ENCODE measurements at places on chromosomes 7 and 10.

DNA sequence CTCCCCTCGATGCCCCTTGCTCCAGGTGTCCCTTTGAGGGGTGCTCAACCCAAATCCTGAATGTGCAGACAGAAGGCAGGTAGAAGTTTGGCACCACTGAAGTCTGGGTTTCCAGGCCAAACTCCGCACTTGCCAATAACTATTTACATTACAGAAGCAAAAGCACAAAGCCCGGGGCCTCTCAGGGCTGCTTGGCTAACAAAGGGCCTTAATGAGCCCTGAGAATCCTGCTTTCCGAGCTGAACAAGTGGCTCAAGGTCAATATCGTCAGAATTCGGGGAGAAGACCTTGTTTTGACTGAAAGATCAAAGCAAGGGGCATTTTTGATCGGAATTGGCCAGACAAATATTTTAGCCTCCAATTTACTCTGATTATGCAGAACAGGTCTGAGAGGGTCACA is 189.9 kb downstream of the HERPUD2 start:
- no peak for DNase-seq

DNA sequence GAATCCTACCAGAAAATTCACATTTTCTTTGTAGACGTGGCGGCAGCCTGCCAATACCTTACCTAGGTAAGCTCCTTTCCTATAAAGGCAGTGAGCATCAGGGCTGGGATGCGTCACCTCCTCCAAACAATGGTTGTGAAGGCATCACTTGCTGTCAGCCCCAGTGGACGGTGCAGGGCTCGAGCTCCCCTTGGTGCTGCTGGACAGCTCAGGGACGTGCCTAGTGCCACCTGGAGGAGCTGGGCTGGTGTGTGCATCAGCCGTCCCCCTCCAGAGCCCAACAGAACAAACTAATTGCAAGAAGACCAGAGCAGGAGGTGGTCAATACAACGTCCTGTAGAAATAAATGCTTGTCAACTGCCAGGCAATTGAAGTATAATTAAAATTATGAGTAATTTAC is 517.5 kb upstream of the FOXK1 start:
- DNase-seq: no peak

GRCh38 chr10:129391464-129391863 is 75.6 kb upstream of the MGMT start:
- DNase-seq: no peak

- no peak for DNase-seq
Measured at GRCh38 chr10:65742906-65743305, 1182.9 kb upstream of the LRRTM3 start.

- no peak for DNase-seq
Measured at GRCh38 chr10:108597031-108597430, 1326.3 kb downstream of the XPNPEP1 start.

GRCh38 chr7:125934539-125934938 is 1004.9 kb upstream of the POT1 start:
- no peak for DNase-seq

DNA sequence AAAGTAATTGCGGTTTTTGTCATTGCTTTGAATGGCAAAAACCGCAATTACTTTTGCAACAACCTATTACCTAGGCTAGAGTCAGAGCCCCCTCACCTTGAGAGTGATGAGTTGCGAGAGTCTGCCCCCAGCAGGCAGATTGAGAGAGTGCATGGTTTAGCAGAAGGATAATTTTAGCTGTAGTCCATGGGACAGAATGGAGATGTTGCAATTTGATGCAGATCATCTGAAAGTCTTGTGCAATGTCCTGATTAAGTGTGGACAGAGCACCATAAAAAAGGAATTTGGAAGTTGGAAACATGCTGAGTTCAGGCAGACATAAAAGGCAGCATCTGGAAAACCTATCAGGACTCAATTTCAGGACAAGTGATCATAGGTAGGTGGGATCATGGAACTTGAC is 48.7 kb downstream of the GPR141 start:
- DNase-seq: no peak

- DNase-seq: no peak
Measured at GRCh38 chr7:142130267-142130666, 18.7 kb downstream of the MGAM2 start.

DNA sequence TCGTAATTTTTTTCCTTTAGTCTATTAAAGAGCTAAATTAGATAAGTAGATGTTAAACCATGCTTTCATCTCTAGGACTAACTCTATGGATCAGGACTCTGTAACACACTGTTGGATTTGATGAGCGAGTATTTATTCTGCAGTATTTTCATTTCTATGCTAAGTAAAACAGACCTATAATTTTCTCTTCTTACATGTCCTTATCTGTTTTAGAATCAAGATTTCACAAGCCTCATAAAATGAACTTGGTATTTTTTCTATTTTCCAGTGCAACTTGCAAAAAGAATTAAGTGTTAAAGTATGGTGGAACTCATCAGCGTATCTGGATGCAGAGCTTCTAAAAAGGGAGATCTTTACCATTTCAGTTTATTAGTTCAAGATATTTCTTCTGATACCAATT is 2.4 kb downstream of the CACUL1 start:
- DNase-seq: no peak

- DNase-seq: no peak
Measured at GRCh38 chr10:12109286-12109685, 20.2 kb upstream of the SEC61A2 start.

- no peak for DNase-seq
Measured at GRCh38 chr7:159062569-159062968, 82.1 kb downstream of the VIPR2 start.

DNA sequence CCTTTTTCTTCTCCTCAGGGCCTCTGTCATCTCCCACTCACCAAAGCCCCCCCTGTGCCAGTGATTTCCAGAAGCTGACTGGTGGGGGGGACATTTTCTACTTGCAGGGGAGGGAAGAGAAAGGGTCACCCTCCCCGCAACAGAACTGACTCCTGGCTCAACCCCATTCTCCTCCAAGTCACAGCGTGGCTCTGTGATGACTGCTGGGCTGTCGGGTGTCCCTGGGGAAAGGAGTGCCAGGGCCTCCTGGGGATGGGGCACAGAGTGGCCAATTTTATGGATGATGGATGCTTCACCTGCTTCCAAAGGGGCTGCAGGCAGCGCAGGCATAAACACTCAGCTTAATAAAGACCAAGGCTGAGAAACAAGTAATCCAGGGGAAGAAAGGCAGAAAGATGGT is 523.0 kb downstream of the PTPRN2 start:
- no peak for DNase-seq

DNA sequence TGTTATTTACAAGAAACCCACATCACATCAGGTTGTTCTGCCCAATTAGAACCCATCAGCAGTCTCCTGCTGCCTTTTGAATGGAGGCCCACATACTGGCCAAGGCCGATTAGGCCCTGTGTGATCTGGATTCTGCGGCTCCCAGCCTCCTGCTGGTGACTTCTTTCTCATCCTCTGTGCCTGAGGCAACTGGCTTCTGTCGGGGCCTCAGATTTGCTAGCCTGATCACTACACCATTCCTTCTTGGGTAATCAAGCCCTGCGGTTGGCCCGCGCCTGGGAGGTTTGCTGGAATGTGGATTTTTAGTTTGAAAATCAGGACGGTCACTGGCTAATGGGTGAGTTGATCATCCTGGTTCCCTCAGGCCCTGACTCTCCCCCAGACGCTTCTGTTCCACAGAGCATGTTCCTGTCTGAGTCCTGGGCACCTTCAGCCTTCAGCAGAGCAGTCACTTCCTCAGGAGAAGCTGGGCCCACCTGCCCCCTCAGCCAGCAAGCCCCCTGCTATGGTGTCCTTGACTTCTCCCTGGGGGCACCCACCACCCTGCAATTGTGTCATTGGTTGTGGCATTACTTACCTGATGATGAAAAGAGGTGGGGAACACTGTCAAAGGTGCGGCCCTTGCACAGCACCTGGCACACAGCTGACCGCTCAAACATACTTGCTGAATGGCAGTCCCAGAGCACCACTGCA is 207.6 kb downstream of the PHTF2 start:
- no peak for DNase-seq

- no peak for DNase-seq
Measured at GRCh38 chr10:131816941-131817700, 83.7 kb upstream of the PPP2R2D start.

- no peak for DNase-seq
Measured at GRCh38 chr10:27947540-27947939, 51.3 kb downstream of the ODAD2 start.

GRCh38 chr7:31860925-31861324 is 173.9 kb downstream of the PPP1R17 start:
- DNase-seq: no peak

GRCh38 chr7:159116581-159117339 is 27.9 kb downstream of the VIPR2 start:
- no peak for DNase-seq
